ENCODE measurements at places on chromosomes 1 and 21. TPM values are rescaled to one million over a fixed set of nuclear protein-coding genes. Genes with fewer than 3 reads are reported as not detected.

Gene STIL
- 31.3 TPM for total RNA-seq

Gene RXRG
- total RNA-seq, result not detected

DNA sequence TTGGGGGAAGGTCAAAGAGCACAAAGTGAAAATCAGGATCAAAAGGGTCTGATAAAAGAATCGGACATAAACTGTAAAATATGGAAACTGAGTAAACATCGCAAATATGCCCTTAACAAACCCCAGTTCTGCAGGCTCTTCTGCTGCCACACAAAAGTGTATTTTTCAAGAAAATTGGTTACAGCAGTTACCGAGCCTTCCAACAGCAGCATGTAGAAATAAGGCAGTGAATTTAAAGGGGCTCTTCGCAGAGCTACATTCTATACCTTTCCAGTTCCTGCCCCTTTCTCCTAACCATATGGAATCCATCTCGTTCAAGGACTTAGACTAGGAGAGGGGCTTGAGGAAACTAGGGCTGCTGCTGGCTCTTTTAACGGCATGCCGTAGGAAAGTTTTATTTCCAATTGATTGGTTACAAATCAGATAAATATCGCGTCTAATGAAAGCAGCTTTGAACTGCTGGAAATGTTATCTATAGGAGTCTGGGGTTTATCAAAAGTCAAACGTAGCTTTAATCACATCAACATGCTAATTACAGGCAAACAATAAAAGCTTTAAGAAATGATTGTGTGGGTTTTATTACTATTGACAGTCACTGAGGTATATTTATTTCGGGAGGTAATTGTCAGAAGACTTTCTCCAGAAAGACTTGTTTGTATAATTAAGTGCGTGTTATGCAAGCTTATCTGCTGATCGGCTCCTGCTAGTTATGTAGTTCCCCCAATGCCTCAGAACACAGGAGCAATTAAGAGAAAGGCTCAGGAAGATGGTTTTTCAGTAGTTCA, 59.1 kb downstream of the GORAB start:
- DNase-seq, result no peak

Gene PFDN2
- total RNA-seq, result 155 TPM

DNA sequence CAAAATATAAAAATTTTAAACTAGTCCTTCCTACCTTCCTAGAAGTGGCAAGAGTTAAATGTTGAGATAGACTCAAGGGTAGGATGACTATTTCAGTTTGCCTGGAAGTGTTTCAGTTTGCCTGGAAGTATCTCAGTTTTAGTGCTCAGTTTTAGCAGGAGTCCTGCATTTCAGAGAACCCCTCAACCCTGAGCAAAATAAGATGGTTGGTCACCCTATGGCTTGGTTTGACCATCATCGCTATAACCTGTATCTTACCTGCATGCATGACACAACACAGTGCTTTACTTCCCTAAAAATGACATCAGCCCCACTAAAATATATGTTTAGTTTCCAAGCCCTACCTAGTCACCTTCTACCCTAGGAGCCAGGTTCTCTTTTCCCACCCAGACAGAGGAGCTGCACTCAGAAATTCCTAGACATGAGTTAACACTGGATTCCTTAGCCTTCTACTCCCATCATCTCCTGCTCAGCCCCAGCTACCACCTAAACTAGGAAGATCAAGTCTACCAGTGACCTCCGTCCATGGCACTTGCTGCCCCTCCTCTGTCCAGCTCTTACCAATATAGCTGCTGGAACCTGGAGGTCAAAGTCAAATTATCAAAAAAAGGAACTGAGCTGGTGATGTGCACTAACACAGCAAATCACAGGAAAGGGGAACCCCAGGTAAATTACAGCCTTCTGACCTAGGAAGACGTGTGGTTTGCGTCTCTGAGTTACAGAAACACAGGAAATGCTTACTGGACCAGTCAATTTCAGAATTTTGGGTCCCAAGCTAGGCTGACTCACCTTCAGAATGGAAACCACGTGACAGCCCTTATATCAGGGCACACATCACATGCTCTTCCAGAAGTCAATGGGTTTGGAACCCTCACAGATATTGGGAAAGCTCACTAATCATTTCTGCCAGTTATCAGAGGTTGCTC, 2.2 kb upstream of the G0S2 start:
- peak; percentile 72 for DNase-seq

DNA sequence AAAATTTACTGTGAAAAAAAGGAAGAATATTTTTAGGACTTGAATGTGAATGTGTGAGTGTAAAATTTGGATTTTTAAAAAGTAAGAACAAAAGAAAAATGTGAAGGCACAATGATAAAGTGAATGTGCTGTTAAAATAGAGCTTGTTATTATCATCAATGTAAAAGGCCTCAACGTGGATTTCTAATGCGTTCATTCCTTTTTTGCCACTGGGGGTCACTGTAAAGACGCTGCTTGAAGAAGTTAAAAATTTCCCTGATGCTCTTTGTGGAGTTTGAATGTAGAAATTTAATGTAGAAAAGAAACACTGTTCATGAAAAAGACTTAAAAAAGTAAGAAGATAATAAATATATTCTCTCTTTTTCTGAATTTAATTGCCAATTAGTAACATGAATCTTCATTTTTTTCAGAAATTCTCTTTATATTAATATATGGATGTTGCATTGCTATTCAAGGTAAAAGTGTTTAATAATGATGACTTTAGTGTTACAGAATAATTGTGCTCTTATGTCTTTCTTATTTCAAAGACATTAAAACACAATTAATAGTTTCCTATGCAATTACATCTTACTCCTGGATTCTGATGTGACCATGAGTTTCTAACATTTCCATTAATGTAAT, 161.5 kb downstream of the DNM3 start:
- peak; percentile 25 for DNase-seq

DNA sequence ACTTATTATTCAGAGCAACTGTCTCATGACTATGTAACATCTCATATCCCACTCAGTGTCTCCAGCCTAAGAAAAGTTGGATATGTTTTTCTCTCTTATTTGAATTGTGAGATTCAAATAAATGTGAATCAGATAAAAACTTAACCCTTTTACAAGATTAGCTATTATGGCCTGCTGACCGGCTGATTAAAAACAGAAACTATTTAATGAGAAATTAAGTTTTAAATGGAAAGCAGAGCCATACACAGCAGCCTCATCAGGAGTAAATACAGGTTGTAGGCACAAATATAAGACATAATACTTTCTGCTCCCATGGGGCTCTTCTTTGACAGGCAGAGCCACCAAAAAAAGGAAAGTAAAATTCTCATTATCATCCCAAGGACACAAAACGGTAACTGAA, 307.0 kb upstream of the PRMT6 start:
- no peak for DNase-seq

Gene SLC16A4
- 0.48 TPM for total RNA-seq

Gene TACSTD2
- total RNA-seq, result not detected

Gene LHX8
- not detected for total RNA-seq

- no peak for DNase-seq
Measured at GRCh38 chr1:210251680-210252490, 19.3 kb downstream of the SERTAD4 start.

Gene NBPF9
- total RNA-seq, result 24.3 TPM

Gene KCNH1
- not detected for total RNA-seq

DNA sequence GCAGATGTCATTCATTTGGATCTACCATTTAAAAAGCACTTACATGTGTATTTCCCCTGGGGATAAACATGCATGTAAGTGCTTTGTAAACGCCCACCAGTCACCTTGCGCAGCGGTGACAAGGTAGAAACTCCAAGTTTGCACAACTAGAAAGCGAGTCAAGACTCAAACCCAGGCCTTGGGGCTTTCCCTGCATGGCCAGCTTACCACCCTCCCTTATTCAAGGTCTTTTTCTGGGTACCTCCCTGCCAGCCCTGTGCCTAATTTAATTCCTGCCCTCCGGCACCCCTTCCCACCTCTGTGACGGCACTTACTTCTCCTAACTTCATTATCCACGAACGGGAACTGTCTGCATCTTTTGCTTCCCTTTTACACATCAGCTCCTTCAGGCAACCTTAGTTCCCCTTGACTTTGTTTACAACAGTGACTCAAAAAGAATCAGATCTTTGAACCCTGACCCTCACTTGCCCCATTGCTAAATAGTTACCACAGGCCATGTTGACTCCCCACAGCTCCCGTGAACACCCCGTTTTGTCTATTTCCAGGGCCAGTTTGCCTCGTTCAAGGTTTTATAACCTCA, 138.3 kb upstream of the ETS2 start:
- DNase-seq, result no peak

GRCh38 chr1:118504221-118504644, 319.2 kb upstream of the SPAG17 start:
- DNase-seq, result no peak

DNA sequence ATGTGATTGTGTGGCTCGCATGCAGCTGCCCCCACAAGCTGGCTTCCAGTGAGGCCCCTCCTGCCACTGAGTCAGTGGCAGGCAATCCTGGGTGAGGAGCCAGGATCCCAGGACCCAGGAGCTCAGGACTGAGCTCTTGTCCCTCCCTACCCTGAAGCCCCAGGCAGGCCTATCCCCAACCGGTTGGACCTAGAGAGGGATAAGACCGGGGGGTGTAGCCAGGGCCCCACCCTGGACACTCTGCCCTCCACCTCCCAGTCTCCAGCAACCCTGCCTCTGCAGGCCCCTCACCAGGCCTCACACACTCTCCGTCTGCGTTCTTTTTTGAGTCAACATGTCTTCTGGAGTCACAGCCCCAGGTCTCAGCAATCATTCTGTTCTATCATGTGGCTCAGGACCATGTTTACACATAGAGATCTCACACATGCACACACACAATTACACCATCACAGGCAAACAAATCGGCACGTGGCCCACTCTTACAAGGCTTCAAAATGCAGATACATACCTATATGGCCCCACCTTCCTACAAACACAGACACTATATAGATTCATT, 2.6 kb downstream of the VSIG8 start:
- no peak for DNase-seq

GRCh38 chr21:34227386-34227852, 136.4 kb upstream of the KCNE2 start:
- DNase-seq, result no peak

Gene UBL4B
- total RNA-seq, result not detected

Gene KCNE1
- 0.21 TPM for total RNA-seq

Gene NGF
- not detected for total RNA-seq

Gene BSND
- not detected for total RNA-seq

DNA sequence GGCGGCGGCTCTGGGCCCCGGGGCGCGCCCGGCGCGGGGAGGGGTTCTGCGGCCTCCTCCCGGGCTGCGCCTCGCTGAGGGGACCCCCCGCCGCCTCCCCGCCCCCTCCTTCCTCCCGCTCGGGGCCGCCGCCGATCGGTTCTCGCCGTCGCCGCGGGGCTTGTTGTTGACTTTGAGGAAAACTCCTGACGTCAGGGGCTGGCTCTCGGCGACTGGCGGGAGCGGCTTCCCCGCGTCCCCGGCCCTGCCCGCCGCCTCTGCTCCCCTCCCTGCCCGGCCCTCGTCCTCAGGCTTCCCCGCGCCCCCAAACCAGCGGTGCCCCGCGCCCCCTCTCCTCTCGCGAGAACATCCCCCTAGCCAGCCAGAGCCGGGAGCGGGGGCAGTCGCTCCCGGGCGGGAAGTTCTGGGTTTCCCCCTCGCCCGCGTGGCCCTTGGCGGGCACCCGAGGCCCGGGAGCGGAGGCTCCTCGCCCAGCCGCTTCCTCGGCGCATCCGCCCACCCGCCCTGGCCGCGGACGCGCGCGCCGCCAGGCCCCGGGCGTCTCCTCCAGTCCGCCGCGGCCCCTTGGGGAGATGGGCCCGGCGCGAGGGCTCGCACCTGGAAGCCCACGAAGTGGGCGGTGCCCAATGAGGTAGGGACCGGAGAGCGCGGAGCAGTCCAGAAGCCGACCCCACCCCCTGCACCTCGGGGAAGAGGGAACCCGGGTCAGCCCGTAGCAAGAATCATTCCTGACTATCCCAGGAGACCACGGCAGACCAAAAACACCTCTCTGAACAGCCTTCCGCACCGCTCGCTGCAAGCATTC, 611 bp upstream of the AKT3 start:
- peak; percentile 89 for DNase-seq

Gene POU3F1
- 0.26 TPM for total RNA-seq

Measured in activated CD4-positive, alpha-beta memory T cell treated with anti-CD3 and anti-CD28 coated beads for 36 hours (primary cell).